COLO829 (cell line): ENCODE measurements at places on chromosomes 12 and 14.

DNA sequence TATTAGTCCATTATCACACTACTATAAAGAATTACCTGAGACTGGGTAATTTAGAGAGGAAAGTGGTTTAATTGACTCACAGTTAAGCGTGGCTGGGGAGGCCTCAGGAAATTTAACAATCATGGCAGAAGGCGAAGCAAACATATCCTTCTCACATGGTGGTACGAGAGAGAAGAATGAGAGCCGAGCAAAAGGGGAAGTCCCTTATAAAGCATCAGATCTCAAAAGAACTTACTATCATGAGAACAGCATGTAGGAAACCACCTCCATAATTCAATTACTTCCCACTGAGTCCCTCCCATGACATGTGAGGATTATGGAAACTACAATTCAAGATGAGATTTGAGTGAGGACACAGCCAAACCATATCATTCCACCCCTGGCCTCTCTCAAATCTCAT lies 422.6 kb downstream of the MDGA2 start:
- no peak for DNase-seq

- no peak for DNase-seq
Measured at GRCh38 chr14:76867516-76868453, 41.6 kb downstream of the LRRC74A start.

DNA sequence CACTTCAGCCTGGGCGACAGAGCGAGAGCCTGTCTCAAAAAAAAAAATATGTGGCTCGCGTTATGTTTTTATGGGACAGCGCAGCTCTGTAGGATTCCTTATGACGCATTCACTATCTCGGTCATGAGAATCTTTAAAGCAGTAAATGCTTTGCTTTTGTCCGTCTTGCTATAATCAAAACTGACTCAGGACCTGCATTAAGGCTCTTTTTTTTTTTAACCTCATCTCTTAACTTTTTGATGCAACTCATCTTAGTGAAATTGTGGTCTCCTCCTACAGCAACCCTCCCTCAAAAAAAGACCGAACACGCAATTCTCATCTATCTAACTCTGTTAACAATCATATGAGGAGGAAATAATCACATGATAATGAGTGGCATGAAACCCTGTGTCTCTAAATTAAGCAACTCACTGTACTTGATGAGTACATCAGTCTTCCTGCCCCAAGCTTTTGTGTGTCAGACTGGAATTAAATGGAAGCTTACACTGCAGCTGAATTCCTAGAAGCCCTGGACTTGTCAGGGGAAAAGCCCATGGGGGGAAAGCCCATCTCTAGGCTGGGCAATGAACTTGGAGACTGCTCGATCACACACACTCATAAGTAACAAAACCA lies 4.3 kb downstream of the P2RX4 start:
- peak; percentile 56 for DNase-seq

DNA sequence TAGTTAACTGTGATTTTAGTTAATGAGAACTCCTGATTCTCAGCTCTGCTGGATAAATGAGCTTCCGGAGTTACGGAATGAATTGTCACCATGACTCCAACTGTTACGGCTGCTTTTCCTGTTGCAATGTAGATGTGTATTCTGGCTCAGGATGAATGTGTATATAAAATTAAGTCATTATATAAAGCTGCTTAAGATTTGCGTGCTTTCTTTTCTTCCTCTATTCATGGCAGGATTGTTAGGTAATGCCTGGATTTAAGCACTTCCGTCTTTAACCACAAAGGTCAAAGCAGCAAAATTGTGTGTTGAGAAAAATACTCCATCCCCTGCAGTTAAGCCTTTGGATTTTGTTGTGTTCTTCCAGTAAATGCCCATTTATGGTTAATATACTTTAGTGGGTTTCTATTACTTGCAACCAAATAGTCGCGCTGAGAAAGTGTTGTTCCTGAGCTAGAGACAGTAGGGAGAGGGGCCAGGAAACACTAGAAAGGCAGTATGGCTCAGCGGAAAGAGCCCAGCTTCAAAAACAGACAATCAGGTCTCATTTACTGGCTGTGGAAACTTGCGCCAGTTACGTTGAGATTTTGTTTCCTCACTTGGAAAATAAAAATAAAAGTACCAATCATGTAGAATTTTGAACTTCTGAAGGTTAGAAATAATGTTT lies 9.4 kb upstream of the CCDC175 start:
- DNase-seq: peak; percentile 50

- DNase-seq: no peak
Measured at GRCh38 chr14:61153431-61153830, 127.7 kb downstream of the TMEM30B start.

- no peak for DNase-seq
Measured at GRCh38 chr14:72709916-72710611, 183.8 kb downstream of the DPF3 start.

GRCh38 chr12:92943482-92944250 lies 14.6 kb upstream of the EEA1 start:
- DNase-seq: no peak

- DNase-seq: peak; percentile 92
Measured at GRCh38 chr12:121036810-121037326, 2.2 kb downstream of the OASL start.

- no peak for DNase-seq
Measured at GRCh38 chr12:66733839-66734238, 55.0 kb upstream of the GRIP1 start.

DNA sequence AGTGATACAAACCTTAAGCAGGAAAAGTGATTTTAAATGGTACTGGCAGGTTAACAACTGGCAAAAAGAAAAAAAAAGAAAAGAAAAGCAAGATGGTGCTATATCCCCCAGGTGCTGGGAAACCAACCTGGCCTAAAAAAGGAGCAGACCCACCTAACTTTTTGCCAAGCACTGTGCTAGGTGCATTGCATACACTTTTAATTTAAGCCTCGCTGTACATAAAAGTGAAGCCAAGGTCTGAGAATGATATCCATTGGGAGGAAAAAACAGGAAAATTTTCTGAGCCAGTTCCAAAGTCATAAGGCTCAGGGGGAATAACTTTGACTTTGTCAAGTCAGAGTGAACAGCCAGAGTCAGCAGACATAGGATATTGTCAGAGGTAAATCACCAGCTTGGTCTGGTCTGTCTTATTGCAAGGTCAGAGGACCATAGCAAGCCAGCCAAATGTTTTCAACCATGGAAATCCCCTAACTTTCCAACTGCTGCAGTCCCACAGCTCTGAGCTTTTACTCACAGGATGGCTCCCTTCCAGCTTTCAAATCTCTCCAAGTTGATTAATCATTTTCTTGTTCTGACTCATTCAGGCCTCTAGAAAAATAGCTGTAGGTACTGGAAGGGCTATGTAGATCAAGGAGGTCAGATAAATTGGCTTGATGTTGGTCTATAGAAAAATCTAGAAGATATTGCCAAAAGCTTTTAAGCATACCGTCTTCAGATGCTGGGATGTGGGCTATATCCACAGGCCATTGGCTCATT lies 412.9 kb downstream of the RAD51B start:
- peak; percentile 90 for DNase-seq

GRCh38 chr12:22190969-22191368 lies 143.5 kb downstream of the ST8SIA1 start:
- DNase-seq: peak; percentile 3

DNA sequence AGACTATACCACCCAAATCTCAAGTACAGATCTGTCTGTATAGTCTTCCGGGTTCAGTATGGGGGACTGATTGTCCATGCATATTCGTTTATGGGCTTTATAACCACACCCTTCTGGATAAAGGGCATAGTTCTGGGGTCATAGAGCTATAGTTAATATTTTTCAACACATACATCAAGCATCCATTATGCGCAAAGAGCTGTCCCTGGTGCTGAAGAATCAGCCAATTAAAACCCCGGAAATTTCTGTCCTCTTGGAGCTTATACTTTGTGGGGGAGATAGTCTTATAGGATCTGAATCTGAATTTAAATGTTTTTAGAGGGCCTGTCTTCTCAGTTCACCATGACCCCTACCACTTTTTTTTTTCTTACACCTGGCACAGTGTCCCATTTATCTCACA lies 256.7 kb downstream of the SUDS3 start:
- DNase-seq: no peak

DNA sequence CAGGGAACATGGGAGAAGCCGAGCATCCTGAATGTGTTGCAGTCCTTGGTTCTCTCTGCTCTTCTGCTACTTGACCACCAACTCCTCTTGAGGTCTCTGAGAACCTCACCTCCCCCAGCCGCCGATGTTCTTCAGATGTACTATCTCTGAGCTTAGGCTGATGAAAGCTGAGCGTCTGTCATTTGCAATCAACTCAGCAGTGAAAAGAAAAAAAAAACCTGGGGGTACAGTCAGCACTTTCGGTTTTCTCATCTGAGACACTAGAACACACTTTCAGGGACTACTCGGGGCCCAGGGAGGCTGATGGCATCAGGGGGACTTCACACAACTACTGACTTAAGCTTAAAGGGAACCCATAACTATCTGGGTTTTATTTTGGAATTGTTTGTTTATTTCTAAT lies 9.6 kb upstream of the FLVCR2 start:
- no peak for DNase-seq

DNA sequence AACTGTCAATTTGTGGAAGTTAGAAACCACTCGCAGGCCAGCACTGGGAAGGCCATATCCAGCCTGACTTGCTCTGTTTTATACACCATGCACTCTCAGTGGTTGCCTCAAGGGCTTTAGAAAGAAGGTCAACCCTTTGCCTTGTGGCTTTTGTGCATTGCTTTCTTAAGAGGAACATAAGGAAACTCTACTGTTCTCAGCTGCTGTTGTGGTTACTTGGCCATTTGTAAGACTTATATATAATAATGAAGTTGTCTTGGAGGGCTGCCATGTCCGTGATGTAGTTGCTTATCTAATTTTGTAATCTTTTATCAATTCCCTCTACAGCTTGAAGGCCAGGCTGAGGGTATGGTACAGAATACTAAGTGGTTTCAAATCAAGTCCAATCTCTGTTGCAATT lies 637.8 kb downstream of the DIO2 start:
- DNase-seq: no peak

- DNase-seq: no peak
Measured at GRCh38 chr12:71682466-71682865, 3.4 kb upstream of the TMEM19 start.

- peak; percentile 44 for DNase-seq
Measured at GRCh38 chr14:64337888-64338615, 43.9 kb upstream of the ESR2 start.

DNA sequence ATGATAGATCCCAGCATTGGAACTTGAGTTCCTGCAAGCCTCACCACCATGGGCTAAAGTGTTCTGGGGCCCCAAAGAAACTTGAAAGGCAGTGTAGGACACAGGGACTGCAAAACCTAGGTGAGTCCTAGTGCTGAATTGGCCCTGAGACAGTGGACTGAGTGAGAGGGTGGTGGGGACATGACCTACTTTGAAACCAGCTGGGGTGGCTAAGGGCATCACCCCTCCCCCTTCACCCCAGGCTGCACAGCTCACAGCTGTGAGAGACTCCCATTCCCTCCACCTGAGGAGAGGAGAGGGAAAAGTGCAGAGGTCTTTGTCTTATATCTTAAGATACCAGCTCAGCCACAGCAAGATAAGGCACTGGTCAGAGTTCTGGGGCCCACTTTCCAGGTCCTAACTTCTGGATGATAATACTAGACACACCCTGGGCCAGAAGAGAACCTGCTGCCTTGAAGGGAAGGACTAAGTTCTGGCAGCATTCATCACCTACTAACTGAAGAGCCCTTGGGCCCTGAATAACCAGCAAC lies 62.5 kb downstream of the MAPKAPK5 start:
- no peak for DNase-seq

GRCh38 chr14:89411976-89412375 lies 5.1 kb downstream of the FOXN3 start:
- DNase-seq: no peak

- peak; percentile 60 for DNase-seq
Measured at GRCh38 chr12:49358483-49359141, 8.7 kb upstream of the SPATS2 start.

- no peak for DNase-seq
Measured at GRCh38 chr12:65607401-65607841, 216.9 kb upstream of the HMGA2 start.

- DNase-seq: no peak
Measured at GRCh38 chr14:73663548-73664212, 18.9 kb downstream of the DNAL1 start.

GRCh38 chr14:61950340-61950739 lies 188.1 kb downstream of the SNAPC1 start:
- DNase-seq: no peak

- DNase-seq: no peak
Measured at GRCh38 chr12:130832561-130833209, 6.4 kb downstream of the STX2 start.

DNA sequence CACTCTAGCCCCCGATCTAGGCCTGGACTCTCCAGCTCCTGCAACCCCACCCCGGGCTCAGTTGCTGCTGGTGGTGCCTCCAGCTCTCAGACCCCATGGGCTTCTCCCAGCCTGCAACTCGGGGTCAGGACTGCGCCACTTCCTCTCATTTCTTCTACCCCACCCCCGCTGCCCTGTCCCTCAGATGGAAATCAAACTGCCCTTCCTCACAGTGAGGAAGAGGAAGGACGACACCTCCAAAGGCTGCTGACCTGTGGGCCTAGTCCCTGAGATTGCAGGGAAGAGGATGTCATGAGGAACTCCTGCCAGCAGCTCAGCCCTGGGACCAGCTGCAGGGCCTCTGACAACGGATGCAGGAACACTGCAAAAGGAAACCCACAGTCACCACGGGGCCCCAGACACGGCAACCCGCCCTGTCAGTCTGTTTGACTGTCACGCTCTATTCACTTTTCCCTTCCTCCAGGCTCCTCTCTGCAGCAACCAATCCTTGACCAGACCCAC lies 29.3 kb upstream of the PNMA1 start:
- no peak for DNase-seq

DNA sequence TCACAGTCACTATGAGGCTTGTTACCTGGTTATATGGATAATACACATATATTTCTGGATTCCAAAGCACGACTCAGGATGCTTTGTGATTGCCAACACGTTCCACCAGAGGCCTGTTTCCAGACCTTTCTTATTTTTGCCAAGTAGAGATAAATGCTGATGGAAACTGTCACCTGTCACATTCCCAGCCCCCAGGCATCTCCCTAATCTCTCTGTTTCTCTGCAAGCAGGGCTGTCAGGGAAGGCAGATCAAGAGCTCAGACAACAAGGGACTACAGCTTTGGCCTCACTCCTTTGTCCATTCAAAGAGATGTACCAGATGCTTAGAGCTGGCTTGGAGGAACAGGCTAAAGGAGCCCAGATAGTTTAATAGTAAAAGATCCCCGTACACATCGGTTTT lies 21.8 kb upstream of the DDHD1 start:
- DNase-seq: no peak

- DNase-seq: no peak
Measured at GRCh38 chr12:4483885-4484823, 38.5 kb upstream of the FGF6 start.

- DNase-seq: no peak
Measured at GRCh38 chr12:69173368-69173767, 66.0 kb upstream of the CPSF6 start.

DNA sequence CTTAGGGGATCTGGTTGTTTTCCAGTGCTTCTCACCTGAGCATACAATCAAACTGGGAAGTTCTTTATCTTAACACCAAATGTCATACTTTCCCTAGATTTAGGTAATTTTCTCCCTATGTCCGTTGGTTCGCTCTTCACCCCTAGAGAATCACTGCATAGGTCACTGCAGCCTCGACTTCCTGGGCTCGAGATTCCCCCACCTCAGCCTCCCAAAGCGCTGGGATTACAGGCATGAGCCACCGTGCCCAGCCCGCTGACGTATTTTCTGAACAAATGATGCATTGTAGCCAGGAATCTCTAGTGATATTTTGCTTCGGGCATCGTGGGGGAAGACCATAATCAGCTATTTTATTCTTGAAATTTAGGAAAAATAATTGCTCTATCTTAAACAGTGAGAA lies 1.1 kb upstream of the RPL41 start:
- DNase-seq: no peak

- DNase-seq: no peak
Measured at GRCh38 chr12:97134495-97134894, 227.4 kb downstream of the NEDD1 start.

GRCh38 chr14:100017553-100017952 lies 47.7 kb upstream of the EVL start:
- no peak for DNase-seq
